ENCODE measurements at places on chromosomes 6 and 20. TPM values are rescaled to one million over a fixed set of nuclear protein-coding genes. Genes with fewer than 3 reads are reported as not detected.
A peak's percentile ranks its signal among the peaks of the same experiment; 100 is the strongest.

SLCO4A1 gene
- total RNA-seq = 49.8 TPM

DNA sequence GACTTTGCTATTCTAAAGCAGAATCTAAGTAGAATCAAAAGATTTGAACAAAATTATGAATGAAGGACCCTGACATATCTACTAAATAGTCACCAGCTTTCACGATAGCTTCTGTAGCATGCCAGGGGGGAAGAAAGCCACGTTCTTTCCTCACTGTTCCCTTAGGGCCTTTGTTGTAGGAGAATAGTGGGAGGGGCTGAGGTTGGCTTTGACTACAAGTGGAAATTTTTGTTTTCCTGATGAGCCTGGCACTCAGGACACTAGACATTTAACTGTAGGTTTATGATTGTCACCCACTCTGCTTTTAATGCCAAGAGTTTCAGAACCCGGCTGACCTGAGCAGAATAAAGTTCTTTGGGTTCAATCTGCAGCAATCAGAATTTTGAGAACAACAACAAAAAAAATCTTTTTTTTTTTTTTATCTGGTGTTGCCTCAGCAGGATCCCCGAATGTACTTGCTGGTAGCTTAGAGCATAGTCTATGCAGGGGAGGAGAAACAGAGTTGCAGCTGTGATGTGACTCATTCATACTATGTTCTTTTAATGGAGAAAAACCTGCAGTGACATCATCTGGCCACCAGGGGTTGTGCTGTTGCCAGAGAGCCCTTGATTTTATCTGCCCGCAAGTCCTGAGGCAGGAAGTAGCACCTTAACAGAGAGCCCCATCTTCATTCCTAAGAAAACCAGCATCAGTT is 38.5 kb downstream of the TPD52L1 start:
- peaks cover 9% of the 10 kb centered on the region for H3K27me3 ChIP-seq
- no peaks in the 10 kb centered on the region for H3K36me3 ChIP-seq
- H3K4me3 ChIP-seq = no peak overlapping the region
- peak; percentile 40 for DNase-seq
- H3K27ac ChIP-seq = no peak overlapping the region
- peaks cover 8% of the 10 kb centered on the region for H3K4me1 ChIP-seq

DNA sequence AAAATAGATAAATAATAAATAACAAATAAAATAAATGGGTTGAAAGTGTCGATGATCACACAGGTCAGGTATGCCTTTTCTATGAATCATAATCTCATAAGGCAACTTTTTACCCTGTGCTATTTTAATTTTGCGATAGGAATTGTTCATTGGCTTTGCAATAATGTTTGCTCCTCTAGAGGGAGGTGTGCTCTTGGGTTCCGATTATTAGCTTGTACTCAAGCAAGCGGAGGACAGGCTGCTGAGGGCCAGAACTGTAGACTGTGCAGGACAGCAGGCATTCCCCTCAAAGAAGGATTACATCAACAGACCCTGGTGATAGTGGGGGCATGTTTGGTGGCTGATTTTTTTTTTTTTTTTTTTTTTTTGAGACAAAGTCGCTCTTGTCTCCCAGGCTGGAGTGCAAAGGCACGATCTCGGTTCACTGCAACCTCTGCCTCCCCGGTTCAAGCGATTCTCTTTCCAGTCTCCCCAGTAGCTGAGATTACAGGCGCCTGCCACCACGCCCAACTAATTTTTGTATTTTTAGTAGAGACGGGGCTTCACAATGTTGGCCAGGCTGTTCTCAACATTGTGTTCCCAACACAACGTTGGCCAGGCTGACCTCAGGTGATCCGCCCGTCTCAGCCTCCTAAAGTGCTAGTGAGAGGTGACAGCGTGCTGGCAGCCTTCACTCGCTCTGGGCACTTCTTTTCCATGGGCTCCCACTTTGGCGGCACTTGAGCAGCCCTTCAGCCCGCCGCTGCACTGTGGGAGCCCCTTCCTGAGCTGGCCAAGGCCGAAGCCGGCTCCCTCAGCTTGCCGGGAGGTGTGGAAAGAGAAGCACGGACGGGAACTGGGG is 35.6 kb downstream of the RIOK1 start:
- DNase-seq = no peak
- H3K27me3 ChIP-seq = no peaks in the 10 kb centered on the region
- H3K4me3 ChIP-seq = no peak overlapping the region
- no peaks in the 10 kb centered on the region for H3K4me1 ChIP-seq
- H3K27ac ChIP-seq = no peak overlapping the region
- no peaks in the 10 kb centered on the region for H3K36me3 ChIP-seq

DNA sequence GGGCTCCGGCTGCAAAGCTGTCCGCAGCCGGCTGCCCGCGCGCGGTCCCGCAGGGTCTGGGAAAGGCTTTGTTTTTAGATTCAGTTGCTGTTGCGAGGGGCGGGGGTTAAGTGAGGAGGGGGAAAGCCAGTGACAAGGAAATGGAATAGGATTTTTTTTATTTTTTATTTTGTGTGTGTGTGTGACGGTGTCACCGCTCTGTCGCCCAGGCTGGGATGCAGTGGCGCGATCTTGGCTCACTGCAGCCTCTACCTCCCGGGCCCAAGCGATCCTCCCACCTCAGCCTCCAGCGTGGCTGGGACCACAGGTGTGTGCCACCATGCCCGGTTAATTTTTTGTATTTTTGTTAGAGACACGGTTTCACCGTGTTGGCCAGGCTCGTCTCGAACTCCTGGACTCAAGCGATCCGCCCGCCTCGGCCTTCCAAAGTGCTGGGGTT is 615 bp upstream of the UBE2J1 start:
- H3K36me3 ChIP-seq = peaks cover 14% of the 10 kb centered on the region
- H3K4me3 ChIP-seq = peak overlapping the region; percentile 76
- DNase-seq = no peak
- no peaks in the 10 kb centered on the region for H3K27me3 ChIP-seq
- H3K27ac ChIP-seq = peak overlapping the region; percentile 77

DNA sequence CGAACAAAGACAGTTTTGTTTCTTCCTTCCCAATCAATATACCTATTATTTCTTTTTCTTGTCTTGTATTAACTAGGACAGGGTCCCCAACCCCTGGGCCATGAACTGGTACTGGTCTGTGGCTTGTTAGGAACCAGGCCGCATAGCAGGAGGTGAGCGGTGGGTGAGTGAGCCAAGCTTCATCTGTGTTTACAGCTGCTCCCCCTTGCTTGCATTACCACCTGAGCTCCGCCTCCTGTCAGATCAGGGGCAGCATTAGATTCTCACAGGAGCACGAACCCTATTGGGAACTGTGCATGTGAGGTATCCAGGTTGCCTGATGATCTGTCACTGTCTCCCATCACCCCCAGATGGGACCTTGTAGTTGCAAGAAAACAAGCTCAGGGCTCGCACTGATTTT is 151.9 kb downstream of the CDKAL1 start:
- no peaks in the 10 kb centered on the region for H3K27me3 ChIP-seq
- H3K4me3 ChIP-seq = no peak overlapping the region
- DNase-seq = no peak
- peaks cover 23% of the 10 kb centered on the region for H3K4me1 ChIP-seq

- no peaks in the 10 kb centered on the region for H3K36me3 ChIP-seq
- no peaks in the 10 kb centered on the region for H3K27me3 ChIP-seq
- no peaks in the 10 kb centered on the region for H3K4me1 ChIP-seq
- no peak overlapping the region for H3K4me3 ChIP-seq
These were observed 41.7 kb downstream of the PMEPA1 start for GRCh38 chr20:57667924-57668782.

DNA sequence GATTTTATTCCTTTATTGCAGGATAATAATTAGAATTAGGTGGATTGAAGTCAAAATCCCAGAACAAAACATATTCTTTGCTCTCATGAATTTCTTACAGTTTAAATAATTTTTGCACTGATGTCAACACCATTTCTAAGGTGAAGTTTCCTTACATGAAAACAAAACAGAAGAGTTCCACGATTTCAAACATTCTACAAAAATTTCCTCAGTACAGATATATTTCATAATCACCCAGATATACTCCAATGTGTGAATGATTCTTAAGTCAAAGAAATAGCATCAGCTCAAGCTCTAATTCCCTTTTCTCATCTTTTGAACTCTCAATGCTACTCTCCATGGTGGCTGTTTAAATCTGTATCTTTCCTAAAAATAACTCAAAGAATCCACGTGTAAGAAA is 39.5 kb upstream of the THBS2 start:
- no peak overlapping the region for H3K27ac ChIP-seq
- no peaks in the 10 kb centered on the region for H3K36me3 ChIP-seq
- no peak overlapping the region for H3K4me3 ChIP-seq
- no peaks in the 10 kb centered on the region for H3K27me3 ChIP-seq
- no peaks in the 10 kb centered on the region for H3K4me1 ChIP-seq

DNA sequence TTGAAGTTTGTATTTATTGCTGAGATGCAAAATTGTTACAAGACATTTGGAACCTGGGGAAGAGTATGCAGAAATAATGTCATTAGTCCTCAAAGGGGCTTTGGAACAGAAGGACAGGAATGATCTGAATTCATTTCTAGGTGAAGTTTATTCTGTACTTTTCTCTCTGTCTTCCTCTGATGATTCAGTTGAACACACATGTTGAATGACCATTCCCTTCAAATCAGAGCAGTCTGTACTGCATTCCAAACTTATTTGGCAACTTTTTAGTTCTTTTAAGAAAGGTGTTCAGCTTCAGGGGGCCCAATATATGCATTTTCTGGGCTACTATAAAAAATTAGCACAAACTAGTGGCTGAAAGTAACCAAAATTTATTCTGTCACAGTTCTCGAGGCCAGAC is 213.9 kb upstream of the LAMP5 start:
- no peak overlapping the region for H3K27ac ChIP-seq
- no peak for DNase-seq
- no peaks in the 10 kb centered on the region for H3K27me3 ChIP-seq

- H3K4me1 ChIP-seq = no peaks in the 10 kb centered on the region
- no peaks in the 10 kb centered on the region for H3K36me3 ChIP-seq
- peaks cover 3% of the 10 kb centered on the region for H3K27me3 ChIP-seq
- H3K27ac ChIP-seq = no peak overlapping the region
- no peak overlapping the region for H3K4me3 ChIP-seq
These were observed 30.5 kb downstream of the CNKSR3 start for GRCh38 chr6:154479771-154480639.

- H3K27ac ChIP-seq = no peak overlapping the region
- H3K4me3 ChIP-seq = no peak overlapping the region
- no peak for DNase-seq
- H3K27me3 ChIP-seq = peaks cover 56% of the 10 kb centered on the region
- H3K4me1 ChIP-seq = peaks cover 19% of the 10 kb centered on the region
- H3K36me3 ChIP-seq = no peaks in the 10 kb centered on the region
These were observed 8.0 kb downstream of the IL20RA start for GRCh38 chr6:137036566-137037300.

DNA sequence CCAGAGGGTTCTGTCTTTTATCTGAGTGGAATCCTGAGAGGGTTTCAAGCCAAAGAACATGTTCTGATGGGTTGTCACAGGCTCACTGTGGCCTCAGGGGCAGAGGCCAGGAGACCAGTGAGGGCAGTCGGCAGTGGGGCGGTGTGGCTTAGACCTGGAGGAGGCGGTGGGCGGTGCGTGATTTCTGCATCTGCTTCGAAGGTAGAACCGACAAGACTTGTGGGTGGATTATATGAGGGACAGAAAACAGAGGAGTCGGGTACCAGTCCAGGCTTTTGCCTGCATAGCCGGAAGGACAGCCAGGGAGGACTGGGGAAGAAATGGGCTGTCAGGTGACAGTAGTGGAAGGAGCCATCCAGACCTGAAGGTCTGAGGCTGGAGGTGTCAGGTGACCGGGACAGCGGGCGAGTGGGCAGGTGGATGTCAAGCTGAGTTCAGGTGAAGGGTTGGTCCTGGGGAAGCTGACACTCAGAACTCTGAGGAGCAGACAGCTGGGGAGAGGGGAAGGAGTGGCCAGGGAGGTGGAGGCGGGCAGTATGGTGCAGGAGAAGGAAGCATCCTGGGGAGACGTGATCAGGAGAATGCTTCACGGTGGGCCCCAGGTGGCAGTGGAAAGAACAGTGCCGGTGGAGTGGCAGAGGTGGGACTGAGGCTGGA is 3.1 kb downstream of the CTSZ start:
- peaks cover 19% of the 10 kb centered on the region for H3K36me3 ChIP-seq
- no peak for DNase-seq
- H3K4me3 ChIP-seq = peak overlapping the region; percentile 85
- H3K4me1 ChIP-seq = peaks cover 39% of the 10 kb centered on the region
- no peaks in the 10 kb centered on the region for H3K27me3 ChIP-seq
